Transverse colon (tissue), 4 donors: ENCODE measurements at places on chromosomes 6 and 20.
A peak's percentile ranks its signal among the peaks of the same experiment; 100 is the strongest.

GRCh38 chr6:36139431-36139830 is 9.1 kb downstream of the MAPK13 start:
- no peaks in the 10 kb centered on the region for H3K4me1 ChIP-seq
- no peak overlapping the region for H3K27ac ChIP-seq
- peaks cover 7% of the 10 kb centered on the region for H3K36me3 ChIP-seq

- no peak overlapping the region for H3K27ac ChIP-seq
- H3K4me1 ChIP-seq: no peaks in the 10 kb centered on the region
- H3K27me3 ChIP-seq: no peaks in the 10 kb centered on the region
- H3K36me3 ChIP-seq: no peaks in the 10 kb centered on the region
Measured at GRCh38 chr20:11394145-11394833, 523.4 kb upstream of the BTBD3 start.

DNA sequence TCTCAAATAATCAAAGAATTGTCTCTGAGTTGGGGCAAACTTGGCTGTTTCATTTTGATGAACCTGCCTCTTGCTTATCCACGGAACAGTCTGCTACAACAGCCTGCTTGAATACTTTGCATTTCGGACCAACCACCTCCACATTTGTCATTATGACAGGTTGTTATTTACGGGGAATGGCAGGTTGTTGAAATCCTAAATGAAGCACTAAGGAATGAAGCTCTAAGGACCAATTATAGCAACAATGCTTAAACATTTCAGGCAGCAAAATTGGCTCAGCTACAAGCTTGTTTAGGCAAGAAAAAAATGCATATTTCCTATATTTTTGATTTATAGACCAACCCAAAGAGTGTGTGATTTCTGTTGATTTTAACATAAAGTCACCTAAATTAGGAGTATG is 84.5 kb downstream of the MAP3K7 start:
- DNase-seq: no peak
- no peak overlapping the region for H3K27ac ChIP-seq
- no peaks in the 10 kb centered on the region for H3K27me3 ChIP-seq
- no peaks in the 10 kb centered on the region for H3K4me1 ChIP-seq

DNA sequence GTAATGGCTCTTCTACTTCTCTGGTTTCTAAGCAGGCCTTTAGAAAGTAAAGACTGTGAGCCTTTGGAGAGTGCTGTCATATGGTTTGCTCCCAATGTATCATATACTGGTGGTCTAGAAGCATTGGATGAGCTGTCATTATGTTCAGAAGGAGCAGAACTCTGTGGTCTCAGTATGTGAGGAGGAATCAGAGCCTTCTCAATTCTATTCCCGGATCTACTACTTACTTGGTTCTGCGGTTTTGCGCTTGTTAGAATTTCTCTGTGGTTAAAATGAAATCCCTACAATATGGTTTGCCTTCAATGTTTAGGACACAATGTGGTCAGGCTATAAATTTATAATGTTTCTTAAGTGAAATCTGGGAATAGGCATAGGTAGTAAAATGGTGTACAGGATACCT is 64.6 kb downstream of the RWDD2A start:
- no peak overlapping the region for H3K4me3 ChIP-seq
- no peak overlapping the region for H3K27ac ChIP-seq
- no peaks in the 10 kb centered on the region for H3K27me3 ChIP-seq
- no peaks in the 10 kb centered on the region for H3K36me3 ChIP-seq
- no peak for DNase-seq

DNA sequence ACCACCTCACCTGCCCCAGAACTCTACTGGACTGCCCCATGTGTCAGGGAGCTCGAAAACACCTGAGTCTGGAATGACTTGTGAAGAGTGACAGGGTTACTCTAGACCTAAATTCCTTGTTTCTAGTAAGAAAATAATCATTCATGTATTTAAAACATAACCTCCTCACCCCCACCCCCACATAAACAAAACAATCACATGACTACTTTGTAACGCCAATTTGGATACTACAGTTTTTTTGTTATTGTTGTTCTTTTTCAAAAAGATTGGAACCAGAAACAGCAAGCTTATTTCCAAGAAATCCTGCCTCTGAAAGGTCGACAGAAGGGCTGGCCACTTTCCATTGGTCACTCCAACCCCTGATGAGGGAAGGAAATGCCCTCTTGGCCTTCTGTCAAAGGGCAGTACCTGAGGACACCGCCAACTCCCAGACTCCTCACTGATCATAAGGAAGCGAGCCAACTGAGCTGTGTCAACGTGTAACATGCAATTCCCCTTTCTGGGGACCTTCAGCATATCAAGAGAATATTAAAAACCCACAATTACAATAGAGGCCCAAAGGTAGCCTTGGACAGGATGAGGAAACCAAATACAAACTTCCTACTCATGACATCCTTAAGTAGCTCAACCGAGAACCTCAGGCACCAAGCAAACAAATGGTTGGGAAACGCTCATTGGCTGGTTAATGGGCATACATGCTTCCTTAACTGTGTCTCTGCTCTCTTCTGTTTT is 2.6 kb downstream of the MCUR1 start:
- peak; percentile 48 for DNase-seq
- no peak overlapping the region for H3K4me3 ChIP-seq
- H3K27ac ChIP-seq: peak overlapping the region; percentile 98
- H3K4me1 ChIP-seq: peaks cover 44% of the 10 kb centered on the region
- no peaks in the 10 kb centered on the region for H3K27me3 ChIP-seq

DNA sequence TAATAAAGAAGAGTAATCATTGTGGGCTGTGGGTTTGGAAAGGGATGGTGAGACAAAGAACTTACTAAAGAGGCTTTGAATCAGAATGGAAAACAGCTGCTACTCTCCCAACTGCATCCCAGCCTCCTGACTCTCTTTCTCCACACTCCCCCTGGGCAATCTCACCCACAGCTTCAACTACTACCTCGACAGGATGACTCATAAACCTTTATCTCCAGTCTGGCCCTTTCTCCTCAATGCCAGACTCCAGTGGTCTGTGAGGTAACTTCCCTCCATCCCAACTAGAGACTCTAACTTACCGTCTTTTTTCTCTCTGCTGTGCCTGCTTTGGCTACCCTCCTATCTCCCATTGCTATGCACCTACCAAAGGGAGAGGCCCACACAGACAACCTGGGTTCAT is 135.3 kb upstream of the RREB1 start:
- no peak overlapping the region for H3K4me3 ChIP-seq
- no peaks in the 10 kb centered on the region for H3K36me3 ChIP-seq
- H3K27ac ChIP-seq: no peak overlapping the region
- H3K27me3 ChIP-seq: no peaks in the 10 kb centered on the region
- peaks cover 17% of the 10 kb centered on the region for H3K4me1 ChIP-seq

GRCh38 chr6:13175759-13176158 is 152.6 kb downstream of the TBC1D7 start:
- no peak overlapping the region for H3K4me3 ChIP-seq
- no peaks in the 10 kb centered on the region for H3K36me3 ChIP-seq
- DNase-seq: no peak
- no peak overlapping the region for H3K27ac ChIP-seq

DNA sequence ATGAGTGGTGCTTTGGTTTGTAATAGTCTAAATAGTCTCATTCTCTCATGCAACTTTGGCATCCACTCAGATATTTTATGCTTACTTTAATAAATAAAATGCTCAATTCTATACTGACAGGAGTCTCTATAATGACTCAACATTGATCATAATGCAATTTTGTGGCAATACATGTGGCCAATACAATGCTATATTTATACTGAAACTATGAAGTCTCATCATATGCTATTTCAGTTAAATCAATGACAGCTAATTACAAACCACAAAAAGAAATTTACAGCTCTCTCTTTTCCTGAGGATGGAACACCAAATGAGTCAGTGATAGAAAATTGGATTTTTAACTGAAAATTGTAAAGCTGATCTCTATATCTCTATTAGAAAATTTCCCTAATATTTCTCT is 77.1 kb downstream of the WASF1 start:
- no peak overlapping the region for H3K4me3 ChIP-seq
- H3K4me1 ChIP-seq: no peaks in the 10 kb centered on the region
- no peak for DNase-seq
- no peaks in the 10 kb centered on the region for H3K36me3 ChIP-seq
- no peak overlapping the region for H3K27ac ChIP-seq
- no peaks in the 10 kb centered on the region for H3K27me3 ChIP-seq
